Stimulated activated CD4-positive, alpha-beta T cell treated with anti-CD3 and anti-CD28 coated beads, Interleukin-2, amount 100 ng/mL, for 48 hours (primary cell): ENCODE measurements at places on chromosomes 13 and 19.

DNA sequence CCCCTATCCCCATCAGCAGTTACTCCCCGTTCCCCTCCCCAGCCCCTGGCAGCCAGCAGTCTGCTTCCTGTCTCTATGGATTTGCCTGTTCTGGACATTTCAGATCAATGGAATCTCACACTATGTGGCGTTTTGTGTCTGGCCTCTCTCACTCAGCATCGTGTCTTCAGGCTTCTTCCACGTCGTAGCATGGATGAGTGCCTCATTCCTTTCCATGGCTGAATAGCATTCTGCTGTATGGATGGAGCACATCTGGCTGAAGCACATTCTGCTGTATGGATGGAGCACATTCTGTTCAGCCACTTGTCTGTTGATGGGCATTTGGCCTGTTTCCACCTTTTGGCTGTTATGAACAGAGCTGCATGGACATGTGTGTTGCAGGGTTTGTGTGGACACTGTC, 29.5 kb downstream of the CRTC1 start:
- no peak for DNase-seq

DNA sequence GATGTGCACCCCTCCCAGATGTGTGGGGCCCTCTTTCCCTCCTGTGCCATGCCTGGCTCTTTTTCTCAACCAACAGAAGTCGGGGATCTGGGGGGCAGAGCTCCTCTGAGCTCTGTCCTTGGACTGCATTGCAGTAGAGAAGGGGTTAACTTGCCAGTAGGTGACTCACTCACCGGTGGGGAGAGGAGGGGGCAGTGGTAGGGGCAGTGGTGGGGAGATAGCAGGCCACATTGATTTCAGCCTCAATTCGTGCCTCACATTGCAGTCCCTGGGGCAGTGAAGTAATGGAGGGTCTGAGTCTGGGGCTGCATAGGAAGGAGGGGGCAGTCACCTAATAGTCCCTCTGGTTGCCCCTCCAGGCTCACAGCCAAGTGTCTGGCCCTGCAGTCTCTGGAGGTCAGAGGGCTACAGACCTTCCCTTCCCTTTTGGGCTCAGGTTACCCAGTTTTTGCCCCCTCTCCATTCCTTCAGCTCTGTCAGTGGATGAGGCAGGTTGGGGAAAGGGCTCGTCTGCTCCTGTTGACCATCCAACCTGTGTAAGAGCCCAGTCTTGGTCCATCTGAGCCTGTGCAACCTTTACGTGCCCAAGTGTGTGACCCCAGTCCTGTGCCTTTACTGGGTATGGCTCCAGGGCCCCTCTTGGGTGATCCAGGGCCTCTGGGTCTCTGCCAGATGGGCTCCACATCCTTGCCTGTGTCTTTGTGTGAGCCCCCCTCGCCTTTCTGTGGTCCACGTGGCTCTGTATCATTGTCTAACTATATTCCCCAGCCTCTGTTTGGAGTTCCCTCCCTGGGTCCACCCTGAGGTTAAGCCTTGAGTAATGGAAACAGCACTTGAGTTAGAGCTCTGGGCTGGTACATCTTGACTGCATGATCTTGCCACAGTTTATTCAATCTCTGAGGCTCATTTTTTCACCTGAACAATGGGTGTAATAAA, 13.0 kb downstream of the CIC start:
- DNase-seq, result no peak

DNA sequence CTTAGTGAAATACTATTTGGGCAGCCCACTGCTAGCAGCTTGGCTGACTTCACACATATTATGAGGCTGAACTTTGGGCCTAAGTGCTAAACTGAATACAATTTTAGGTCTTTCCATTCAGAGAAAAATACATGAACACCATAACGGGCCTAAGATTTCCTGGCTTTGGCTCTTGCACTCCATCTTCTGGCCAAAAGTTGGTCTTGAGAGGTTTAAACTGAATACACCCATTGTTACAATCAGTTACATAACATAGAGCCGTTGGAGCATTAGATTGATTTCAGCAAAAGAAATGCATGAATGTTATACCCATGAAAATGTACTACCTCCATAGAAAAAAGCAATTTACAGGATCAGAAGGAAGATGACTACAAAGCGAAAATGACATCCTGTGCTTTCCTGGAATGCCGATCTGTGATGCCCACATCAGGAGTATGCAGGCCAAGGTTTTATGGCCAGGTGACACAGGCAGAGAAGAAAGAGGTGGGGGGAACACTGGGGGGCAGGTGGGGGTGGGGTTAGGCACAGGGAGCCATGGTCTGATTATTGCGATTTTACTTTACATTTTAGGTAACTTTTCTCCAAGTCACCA, 11.1 kb upstream of the SHISA2 start:
- DNase-seq, result no peak

DNA sequence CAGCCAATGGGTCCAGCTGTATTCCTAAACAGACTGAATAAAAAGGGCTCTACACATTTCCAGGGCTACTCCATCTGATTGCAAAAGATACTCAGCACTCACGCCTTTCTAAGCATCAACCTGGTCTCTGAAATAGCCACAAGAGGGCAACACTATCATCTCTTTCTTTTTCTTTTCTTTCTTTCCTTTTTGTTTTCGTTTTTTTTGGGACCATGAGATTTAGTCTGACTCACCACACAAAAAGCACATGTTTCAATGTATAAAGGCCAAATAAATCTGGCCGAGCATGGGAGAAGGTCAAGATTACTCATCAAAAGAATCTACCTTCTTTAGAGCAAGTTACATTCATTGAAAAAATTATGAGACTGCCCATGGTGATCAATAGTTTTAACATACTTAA, 805.6 kb upstream of the ARGLU1 start:
- DNase-seq, result no peak

DNA sequence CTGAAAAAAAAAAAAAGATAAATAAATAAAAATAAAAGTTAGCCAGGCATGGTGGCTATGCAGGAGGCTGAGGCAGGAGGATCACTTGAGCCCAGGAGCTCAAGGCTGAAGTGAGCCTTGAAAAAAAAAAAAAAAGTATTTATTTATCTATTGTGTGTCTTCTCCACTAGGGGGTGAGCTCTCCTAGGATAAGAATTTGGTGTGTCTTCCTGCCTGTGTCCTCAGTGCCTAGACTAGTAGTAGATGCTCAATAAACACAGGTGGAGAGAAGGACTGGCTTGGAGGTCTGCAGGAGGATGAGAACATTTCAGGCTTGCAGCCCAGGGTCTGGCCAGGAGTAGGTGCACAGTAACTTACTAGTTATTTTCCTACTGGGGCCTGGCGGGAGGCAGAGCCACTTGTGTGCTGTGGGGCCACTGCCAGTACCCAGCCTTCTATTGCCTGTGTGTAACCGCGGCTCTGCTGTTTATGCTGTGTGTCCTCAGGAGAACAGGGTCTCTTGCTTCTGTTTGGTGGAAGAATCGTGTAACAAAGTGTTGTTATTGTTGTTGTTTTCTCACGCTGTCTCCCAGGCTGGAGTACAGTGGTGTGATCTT, 5.4 kb downstream of the LMTK3 start:
- DNase-seq, result no peak

- no peak for DNase-seq
Observed at GRCh38 chr13:44435919-44436510, 62.4 kb downstream of the SERP2 start.
